ENCODE measurements at places on chromosomes 16 and 17. TPM values are rescaled to one million over a fixed set of nuclear protein-coding genes. Genes with fewer than 3 reads are reported as not detected.

GRCh38 chr16:11190588-11191560, 65.1 kb downstream of the SOCS1 start:
- DNase-seq, result peak; percentile 38

- DNase-seq, result no peak
These were observed 42.0 kb downstream of the RPA1 start for GRCh38 chr17:1871756-1872155.

Gene RGS9
- 1.7 TPM for total RNA-seq

DNA sequence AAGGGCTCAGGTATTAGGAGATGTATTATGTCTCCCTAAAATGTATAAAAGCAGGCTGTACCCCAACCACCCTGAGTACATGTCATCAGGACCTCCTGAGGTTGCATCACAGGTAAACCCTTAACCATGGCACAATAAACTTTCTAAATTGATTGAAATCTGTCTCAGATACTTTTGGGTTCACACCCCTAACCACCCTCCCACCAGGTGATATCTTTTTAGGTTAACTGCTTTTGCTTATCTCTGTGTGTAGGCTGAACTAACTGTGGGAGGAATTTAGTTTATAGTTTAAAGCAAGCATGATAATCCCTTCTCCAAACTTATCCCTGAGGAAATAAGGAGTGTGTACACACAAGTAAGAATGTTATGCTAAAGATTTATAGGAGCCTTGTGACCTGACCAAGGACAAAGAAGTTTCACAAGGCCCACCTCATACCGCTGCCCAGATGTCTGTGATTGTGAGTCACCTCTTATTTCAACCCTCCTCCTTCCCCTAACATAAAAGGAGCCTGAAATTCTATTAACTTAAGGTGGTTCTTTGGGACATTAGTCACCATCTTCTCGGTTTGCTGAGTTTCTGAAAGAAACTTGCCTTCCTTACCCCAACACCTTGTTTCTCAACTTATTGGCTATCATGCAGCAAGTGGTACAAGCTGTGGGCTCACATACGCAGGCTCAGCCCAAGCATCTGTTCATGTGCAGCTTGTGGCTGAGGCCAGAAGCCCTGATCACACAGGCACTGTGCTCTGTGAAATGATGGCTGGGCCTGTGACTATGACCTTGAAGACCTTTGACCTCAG, 11.3 kb downstream of the PRSS22 start:
- peak; percentile 85 for DNase-seq

DNA sequence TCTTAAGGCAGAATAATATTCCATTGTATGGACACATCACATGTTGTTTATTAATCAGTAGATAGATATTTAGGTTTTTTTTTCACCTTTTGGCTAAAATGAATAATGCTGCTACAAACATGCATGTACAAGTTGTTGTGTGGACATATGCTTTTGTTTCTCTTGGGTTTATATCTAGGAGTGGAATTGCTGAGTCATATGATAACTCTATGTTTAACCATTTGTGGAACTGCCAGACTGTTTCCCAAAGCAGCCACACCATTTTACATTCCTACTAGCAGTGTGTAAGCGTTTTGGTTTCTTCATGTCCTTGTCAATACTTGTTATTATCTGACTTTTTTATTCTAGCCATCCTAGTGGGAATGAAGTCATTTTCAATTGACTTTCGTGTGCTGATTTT, 21.3 kb downstream of the CYLD start:
- DNase-seq, result peak; percentile 50

Gene RAB37
- total RNA-seq, result 0.26 TPM

- peak; percentile 26 for DNase-seq
These were observed 36.6 kb upstream of the TMEM132E start for GRCh38 chr17:34542700-34543336.

GRCh38 chr16:80198311-80199299, 342.2 kb upstream of the DYNLRB2 start:
- peak; percentile 24 for DNase-seq

GRCh38 chr16:89315791-89316581, 98.5 kb downstream of the ZNF778 start:
- peak; percentile 69 for DNase-seq

- no peak for DNase-seq
These were observed 581.7 kb downstream of the MAF start for GRCh38 chr16:79018650-79019429.

Gene CNGB1
- total RNA-seq, result not detected

DNA sequence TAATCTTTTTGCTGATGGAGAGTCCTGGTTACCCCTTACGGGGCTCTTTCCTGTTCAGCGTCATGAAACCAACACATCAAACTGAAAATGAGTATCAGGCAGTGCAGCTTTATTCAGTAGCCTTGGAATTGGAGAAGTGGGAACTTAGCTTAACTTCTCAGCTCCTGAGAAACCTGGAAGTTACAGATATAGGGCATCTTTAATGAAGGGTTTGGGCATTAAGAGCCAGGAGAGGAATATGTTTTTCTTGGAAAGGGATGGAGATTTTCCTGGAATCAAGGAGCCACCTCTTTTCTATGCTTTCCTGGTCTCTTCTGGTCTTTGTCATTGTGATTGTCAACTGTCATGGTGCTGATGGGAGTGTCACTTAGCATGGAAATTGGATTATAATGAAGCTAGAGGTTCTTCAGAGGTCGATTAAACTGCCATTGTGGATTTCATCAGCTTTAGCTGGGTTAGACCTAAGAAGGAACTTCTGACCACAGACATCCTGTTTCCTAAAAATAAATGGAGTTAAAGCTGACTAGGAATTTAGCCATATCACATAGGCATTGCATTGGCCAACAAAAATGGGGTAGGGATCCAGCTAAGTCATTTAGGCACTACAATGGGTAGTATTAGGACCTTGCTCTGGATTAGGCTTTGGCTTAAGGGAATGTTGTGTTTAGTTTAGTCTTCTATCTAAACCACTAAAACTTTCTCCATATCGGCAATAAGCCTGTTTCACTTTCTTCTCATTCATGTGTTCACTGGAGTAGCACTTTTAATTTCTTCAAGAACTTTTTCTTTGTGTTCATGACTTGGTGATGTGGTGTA, 186.4 kb downstream of the BCAS3 start:
- DNase-seq, result peak; percentile 62

DNA sequence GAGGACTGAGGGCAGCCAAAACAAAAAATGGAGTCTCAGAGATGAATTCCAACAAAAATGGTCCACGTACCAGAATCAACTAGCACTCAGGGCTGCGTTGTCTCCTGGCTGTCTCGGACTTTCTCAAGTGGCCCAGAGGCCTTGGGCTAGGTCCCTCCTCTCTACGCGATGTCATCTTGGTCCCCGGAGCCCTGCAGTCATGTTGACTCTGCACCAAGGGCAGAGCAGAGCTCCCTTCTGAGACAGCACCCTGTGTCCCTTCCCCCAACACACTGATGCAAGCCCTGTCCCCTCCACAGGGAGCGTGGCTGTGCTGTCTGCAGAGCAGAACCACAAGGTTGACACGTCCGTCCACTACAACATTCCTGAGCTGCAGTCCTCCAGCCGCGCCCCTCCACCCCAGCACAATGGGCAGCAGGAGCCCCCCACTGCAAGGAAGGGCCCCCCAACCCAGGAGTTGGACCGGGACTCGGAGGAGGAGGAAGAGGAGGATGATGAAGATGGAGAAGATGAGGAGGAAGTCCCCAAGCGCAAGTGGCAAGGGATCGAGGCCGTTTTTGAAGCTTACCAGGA, 20.8 kb downstream of the GINS2 start:
- DNase-seq, result no peak
